ENCODE measurements at places on chromosomes 4 and X. TPM values are rescaled to one million over a fixed set of nuclear protein-coding genes. Genes with fewer than 3 reads are reported as not detected.

HMGN5 gene
- 0.88 TPM for total RNA-seq

AADAT gene
- total RNA-seq: 6.5 TPM

BEX1 gene
- 4.4 TPM for total RNA-seq

HSFX1 gene
- 0.59 TPM for total RNA-seq

EGF gene
- total RNA-seq: 0.36 TPM

ARHGAP24 gene
- 52.5 TPM for total RNA-seq

SERPINA7 gene
- total RNA-seq: not detected

GPM6B gene
- 1.1 TPM for total RNA-seq

HSD17B13 gene
- total RNA-seq: under 0.01 TPM

PRMT9 gene
- total RNA-seq: 9.0 TPM

CPE gene
- 6.9 TPM for total RNA-seq

RIPPLY1 gene
- total RNA-seq: not detected

TRPC5OS gene
- total RNA-seq: not detected

All from osteoblast (primary cell).